ENCODE measurements at places on chromosomes 7 and 10.
A peak's percentile ranks its signal among the peaks of the same experiment; 100 is the strongest.

GRCh38 chr10:106958589-106959361, 205.7 kb downstream of the SORCS1 start:
- DNase-seq: no peak

- DNase-seq: no peak
Measured at GRCh38 chr10:63576501-63576900, 55.3 kb downstream of the REEP3 start.

DNA sequence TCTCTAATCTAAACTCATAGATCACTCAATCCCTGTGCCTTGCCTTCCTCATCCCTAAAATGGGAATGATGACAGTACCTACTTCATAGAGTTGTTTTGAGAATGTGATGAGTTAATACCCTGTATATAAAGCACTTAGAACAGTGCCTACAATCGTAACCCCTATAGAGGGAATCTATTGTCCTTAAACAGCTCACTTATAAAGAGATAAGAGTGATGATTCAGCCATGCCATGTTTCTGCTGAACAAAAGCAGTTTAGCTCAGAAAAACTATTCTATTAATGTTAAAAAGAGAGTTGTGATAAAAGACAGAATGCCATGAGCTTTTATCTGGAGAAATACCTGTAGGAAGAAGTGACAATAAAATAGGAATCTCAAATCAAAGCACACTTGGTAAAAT, 63.6 kb downstream of the CUBN start:
- DNase-seq: no peak

DNA sequence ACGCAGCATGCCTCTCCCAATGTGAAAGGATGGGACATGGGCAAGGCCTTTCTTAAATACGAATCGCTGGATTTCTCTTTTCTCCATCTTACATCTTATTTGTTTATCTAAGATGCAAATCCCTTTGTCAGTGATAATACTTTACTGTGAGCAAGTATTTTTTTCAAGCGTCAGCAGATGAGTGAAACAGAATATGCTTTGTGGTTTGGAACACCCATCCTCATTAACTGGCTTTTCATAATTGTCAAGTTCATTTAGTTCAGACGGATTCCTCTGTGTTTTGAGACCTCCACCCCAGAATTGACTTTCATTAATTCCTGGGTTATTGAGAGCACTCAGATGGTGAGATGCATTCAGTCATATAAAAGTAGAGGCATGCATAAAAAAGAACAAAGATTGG, 149.8 kb downstream of the NSUN6 start:
- DNase-seq: no peak

DNA sequence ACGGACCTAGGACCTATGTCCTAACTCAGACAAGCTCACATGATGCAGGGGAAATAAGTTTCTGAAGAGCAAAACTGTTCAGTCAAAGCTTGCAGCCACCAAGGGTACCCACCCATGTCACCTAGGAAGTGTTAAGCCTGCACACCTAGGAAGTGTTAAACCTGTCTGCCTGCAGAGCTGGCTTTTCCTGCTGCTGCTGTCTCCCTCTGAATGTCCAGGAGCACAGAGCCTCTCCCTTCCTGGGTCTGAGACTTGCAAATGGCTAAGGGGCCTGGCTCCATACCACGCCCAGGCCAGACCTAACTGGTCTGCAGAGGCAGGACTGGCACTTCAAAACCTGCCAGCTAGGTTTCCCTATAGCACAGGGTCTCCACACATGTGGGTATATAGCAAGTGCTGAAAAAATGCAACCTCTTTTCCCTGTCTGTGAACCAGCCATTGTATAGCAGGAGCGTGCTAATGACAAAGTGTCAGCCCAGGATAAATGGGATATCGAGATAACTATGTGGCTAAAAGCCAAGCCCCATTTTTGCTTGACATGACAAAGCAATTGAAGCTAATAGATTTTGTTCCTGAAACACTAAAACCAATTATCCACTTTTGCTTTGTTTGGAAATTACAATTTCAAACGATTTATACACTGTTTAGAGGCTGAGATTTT, 1.5 kb downstream of the GDF2 start:
- DNase-seq: no peak

GRCh38 chr10:103659674-103660363, 166.3 kb downstream of the NEURL1 start:
- DNase-seq: peak; percentile 45

- no peak for DNase-seq
Measured at GRCh38 chr7:127895814-127896280, 135.4 kb downstream of the LRRC4 start.

GRCh38 chr10:68212721-68213352, 19.1 kb downstream of the ATOH7 start:
- DNase-seq: no peak

GRCh38 chr10:71229726-71230655, 17.6 kb downstream of the UNC5B start:
- no peak for DNase-seq

DNA sequence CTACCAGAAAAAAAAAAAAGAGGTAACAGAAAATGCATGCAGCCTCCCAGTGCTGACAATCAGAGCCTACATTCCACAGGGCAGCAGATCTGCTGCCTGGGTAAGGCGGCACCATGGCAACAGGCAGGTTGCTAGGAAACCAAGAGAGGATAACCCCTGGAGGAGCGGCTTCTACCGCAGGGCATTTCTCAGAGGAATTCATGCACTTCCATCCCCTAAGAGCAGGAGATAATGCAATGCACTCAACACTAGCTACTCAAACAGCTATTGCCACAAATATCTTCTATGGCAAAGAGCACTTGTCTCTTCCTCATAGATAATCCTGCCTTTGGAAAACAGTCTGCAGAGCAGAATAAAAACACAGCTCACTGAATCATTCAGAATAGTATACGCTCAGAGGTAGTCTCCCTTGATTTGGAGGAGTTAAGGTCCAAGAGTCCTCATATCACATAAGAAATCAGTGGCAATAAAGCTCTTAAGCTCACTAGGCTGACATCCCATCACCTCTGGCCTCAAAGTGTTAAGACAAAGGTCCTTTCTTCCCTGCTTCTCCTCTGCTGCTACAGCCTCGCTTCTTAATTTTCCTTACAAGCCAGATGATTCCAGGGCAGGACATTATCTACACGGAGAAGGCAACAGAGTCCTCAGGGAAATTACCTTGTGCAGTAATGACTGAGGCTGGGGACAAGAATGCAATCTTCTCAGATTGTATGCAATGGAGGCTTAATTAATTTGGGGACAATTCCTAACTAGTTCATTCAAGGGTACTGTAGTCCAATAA, 10.7 kb downstream of the PSAP start:
- no peak for DNase-seq

GRCh38 chr7:47704936-47705335, 123.0 kb upstream of the TNS3 start:
- no peak for DNase-seq

DNA sequence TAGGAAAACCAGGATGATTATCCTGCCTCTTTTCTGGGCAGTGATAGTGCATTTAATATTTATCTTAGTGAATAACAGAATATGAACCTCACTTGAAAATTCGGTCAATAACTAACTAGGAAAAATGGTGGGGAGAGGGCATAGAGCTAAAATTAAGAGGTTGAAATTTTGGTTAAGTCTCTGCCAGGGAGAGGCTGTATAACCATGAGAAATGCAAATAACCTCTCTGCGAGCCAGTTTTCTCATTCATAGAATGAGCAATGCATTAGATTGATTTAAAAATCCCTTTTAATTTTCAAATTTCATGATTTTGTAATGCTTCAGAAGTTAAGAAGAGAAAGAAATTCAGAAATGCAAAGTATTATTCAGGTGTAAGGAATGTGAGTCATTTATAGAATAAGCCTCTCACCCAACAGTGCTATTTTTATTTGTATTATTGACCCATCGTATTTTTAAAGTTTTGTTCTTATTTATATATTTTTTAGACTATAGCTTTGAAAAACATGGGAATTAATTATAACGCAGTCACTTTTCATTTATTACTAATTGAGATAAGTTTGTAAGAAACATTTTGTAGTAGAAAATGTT, 104.7 kb downstream of the PHF14 start:
- no peak for DNase-seq

DNA sequence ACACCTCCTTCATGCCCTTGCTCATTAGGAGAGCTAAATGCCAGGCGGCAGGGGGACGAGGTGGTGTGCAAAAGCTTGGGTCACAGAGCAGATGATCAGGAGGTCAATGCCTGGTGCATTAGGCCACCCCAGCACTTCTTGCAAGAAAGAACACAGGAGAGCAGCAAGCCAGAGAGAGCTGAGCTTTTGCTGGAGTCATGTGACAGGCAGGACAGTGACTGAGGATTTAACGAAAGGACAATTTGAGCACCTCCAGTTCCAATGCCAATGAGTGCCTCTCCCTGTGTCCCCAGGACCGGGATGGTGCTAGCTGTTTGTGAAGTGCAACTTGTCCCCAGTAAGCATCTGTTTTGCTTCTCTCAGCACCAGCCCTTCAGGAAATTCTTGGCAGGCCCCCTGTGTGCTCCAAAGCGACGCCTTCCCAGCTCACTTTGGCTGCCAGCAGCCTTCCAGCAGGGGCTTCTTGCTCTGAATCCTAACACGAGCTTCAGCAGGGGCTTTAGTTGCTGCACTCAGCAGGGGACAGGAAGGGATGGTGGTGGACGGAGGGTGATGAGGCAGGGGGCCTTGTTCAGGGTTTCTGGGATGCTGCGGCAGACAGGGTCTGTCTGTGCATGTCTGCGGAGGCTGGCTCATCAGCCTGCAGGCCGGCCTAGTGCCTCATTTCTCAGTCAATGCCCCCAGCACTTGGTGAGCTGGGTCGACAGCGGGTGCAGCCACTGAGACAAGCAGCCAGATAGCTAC, 368.1 kb downstream of the RPS24 start:
- DNase-seq: no peak

GRCh38 chr7:107206706-107207105, 37.9 kb downstream of the HBP1 start:
- DNase-seq: no peak

DNA sequence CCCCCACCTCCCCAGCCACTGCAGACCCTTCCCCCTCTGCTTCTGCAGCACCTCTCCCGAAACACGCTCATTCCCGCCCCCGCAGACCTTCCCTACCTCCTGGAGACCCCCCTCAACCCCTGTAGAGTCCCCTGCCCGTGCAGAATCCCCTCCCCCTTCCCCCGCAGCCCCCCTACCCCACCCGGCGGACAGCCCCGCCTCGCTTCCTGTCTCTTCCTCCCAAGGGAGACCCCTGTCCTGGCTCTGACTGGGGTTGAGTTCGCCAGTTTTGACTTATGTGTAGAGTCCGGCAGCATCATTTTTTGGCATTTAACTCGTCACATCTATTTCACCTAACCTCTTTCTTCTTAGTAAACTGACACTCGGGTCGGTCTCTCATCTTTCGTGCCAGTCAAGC, 54.0 kb downstream of the ALOX5 start:
- DNase-seq: no peak

DNA sequence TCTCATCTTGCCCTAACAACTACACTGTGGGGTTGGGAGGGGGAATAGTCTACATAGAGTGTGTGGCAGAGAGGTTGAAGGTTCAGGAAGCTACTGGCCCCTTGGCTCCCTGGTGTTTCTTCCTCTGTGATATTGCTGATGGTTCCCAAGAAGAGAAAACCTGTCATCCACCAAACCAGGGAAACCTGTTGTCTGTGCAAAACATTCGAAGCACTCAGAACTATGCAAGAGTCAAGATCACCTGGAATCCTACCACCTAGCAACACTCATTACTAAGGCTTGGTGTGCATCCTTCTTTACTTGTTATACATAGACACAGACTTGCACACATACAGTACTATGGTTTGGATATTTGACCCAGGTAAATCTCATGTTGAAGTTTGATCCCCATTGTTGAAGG, 46.5 kb upstream of the MKI67 start:
- DNase-seq: no peak

GRCh38 chr7:89049043-89049442, 253.5 kb upstream of the TEX47 start:
- DNase-seq: no peak

GRCh38 chr7:117871778-117872538, 1.3 kb downstream of the CTTNBP2 start:
- DNase-seq: no peak

GRCh38 chr7:4209126-4209525, 473.0 kb upstream of the FOXK1 start:
- no peak for DNase-seq

DNA sequence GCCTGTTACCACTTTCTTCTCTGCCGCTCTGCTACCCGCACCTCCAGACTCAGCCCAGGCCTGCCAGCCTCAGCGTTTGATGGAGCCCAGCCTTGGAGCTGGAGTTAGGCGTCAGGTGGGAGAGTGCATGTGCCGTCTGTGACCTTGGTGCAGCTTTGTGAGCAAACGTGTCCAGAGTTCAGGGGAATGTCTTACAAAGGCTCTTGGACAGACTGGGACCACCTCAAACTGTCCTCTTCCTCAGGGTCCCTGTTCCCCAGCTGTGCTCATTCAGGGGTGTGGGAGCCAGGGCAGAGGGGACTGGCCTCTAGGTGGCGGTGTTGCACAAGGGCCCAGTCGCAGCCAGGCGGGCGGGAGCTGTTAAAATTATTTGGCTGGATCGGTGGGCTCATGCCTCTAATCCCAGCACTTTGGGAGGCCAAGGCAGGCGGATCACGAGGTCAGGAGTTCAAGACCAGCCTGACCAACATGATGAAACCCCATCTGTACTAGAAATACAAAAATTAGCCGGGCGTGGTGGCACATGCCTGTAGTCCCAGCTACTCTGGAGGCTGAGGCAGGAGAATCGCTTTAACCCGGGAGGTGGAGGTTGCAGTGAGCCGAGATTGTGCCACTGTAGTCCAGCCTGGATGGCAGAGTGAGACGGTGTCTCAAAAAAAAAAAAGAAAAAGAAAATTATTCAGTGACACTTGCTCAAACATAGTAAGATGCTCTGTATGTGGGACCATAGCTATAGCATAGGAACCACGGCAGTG, 89.2 kb downstream of the ADCY1 start:
- no peak for DNase-seq

GRCh38 chr7:39130274-39130673, 152.6 kb downstream of the POU6F2 start:
- no peak for DNase-seq

DNA sequence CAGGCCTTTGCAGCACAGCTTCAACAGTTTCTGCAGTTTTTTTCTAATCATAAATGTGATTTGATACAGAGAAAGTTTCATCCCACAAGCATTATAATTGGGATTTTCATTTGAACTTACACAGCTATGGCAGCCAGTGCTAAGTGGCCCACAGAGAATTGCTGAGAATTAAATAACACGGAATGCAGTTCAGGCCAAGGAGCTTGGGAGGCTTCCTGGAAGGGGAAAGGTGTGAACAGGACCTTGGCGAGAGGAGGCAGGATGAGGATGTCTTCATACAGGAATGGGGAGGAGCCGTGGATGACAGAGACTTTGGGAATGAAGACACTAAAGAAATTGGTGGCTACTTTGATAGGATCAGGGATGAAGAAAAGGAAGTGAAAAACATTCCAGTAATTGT, 95.3 kb downstream of the ZNF22 start:
- no peak for DNase-seq

DNA sequence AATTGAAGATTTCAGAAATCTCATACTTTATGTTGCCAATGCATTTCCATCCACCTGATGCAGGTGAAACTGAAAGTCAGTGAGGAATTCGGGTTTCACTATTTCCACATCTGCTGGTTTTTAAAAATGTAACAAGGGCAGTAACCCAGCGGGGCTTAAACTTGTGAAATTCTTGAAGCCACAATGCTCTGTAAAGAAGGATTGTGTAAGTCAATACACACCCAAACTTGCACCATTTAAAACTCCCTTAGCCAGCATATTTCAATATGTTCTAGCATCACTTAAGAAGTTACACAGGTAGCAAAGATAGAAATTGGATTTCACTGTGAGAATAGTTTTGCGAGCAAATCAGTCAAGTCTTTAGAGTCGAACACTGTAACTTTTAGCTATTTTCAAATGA, 386.1 kb downstream of the PLXDC2 start:
- DNase-seq: no peak
